Pulmonary artery endothelial cell (primary cell): ENCODE measurements at places on chromosomes 11 and 22.

GRCh38 chr22:45612451-45612901 lies 59.2 kb upstream of the ATXN10 start:
- no peak for DNase-seq

GRCh38 chr22:20438678-20439492 lies 1.3 kb upstream of the SCARF2 start:
- no peak for DNase-seq

DNA sequence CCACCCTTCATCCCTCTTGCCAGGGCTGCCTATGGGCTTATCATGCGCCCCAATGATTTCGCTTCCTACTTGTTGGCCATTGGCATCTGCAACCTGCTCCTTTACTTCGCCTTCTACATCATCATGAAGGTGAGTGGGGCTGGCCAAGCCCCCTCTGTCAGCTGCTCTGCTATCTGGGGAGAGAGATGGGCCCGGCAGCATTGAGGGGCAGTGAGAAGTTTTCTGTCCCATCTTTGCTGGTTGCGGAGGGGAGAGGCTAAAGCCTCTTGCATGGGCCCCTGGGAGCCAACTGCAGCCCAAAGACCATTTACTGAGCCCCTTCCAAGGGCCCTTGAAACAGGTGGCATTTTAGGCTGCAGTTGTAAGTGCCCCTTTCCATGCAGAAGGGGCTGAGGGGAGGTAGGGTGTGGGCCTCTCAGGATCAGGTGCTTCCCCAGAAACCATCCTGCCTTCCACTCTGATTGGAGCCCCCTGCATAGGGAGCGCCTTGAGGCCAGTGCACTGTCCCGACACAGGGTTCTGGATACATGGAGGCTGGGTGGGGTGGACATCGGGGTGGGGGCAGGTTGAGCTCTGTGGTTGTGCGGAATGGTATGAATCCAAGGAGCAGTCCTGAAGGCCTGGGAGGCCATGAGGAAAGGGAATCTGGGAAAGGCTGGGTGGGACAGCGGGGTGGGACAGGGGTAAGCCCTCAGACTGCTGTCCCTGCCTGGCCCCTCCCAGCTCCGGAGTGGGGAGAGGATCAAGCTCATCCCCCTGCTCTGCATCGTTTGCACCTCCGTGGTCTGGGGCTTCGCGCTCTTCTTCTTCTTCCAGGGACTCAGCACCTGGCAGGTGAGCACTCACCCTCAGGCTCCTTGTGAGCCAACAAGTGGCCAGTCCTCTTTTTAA lies 5.8 kb upstream of the TAGLN start:
- no peak for DNase-seq

DNA sequence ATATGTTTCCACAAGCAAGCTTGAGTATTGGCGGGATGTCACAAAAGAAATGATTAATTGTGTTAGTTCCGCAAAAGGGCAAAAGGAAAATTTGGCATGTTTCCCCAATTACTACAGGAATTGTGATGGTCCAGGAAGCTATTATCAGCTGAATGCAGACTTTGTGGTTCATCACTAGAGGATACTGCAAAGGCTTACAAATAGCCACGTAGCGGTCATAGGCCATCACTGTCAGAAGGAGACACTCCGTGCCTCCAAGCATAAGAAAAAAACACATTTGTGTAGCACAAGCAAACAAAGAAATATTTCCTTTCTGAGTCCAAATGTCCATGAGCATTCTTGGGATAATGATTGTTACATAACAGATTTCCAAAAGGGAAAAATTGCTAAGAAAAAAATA lies 1.8 kb downstream of the OR10AG1 start:
- no peak for DNase-seq

- DNase-seq = no peak
Observed at GRCh38 chr11:115170133-115170815, 333.9 kb downstream of the CADM1 start.

DNA sequence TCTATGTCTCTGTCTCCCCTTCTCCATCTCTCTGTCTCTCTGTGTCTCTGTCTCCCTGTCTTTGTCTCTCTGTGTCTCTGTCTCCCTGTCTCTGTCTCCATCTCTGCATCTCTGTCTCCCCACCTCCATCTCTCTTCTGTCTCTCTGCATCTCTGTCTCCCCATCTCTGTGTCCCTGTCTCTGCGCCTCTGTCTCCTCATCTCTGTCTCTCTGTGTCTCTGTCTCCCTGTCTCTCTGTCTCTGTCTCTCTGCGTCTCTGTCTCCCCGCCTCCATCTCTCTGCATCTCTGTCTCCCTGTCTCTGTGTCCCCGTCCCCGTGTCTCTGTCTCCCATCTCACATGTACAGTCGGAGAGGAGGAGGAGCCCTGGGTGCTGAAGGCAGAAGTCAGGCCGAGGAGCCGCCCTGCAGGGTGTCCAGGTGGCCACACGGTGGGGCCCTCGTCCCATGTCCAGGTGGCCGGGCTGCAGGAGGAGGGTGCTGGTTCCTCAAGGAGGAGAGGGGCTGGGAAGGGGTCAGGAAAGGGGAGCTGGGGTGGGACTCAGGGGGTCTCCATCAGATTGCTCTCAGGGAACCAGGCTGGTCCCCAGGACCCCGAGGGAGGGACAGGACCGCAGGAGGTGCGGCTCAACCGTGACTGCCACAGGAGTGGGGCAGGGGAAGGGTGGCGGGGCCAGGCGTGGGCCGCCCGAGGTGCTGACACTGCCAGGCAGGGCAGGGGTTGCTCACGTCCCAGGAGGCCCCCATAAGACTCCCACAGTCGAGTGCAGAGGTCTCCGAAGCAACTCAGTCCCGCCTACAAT lies 25.6 kb upstream of the TH start:
- DNase-seq = no peak

DNA sequence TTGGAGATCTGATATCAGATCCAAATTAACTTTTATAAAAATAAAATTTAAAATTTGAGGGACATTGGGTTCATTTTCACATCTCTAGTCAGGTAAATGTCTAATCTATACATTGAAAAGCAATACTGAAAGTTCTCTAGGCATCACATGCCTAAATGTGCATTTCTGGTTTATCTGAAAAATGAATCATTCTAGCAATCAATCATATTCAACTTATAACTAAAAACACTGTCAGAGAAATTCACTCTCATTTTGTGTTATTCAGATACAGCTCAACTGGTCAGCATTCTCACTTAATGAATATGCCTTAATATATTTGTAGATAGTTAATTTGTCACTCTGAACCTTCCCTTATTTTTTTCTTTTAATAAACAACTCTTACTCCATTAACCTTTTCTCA lies 243.2 kb downstream of the CASP12 start:
- no peak for DNase-seq

DNA sequence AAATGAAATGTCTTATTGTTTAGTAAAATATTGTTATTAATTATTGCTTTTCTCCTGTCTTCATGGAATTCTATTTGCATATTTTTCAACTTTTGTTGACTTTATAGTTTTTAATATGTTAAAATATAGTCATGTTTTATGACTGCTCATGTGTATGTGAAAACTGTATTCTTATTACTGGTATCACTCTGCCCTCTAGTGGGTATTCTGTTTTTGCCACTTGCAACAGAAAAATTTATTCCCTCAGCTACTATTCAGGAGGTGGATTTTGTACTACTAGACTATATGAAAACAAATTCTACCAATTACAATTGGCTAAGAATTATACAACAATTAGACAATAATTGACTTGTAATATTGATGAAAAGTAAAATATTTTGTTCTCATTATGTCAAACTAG lies 45.0 kb downstream of the OR4C6 start:
- no peak for DNase-seq

DNA sequence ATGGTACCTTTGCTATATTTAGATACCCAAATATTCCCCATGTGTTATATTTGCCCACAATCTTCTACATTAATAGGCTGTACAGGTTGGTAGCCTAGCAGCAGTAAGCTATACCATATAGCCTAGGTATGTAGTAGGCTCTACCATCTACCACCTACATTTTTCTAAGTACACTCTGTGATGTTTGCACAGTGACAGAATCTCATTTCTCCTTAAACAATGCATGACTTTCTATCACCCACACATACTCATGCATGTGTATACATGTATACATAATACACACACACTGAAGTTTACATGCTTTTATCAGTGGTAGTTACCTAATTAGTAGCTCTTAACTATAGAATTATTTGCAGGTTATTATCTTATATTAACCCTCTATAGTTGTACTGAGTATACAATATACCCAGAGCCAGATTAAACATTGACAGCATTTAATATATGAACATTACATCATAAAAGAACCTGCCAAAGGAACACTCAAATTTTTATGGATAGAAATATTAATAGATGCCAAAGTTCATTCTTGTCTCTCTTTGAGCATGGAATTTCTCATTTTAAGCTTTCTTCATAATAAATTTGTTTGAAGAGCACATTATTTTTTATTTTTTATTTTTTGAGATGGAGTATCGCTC lies 51.4 kb downstream of the ELP4 start:
- no peak for DNase-seq

DNA sequence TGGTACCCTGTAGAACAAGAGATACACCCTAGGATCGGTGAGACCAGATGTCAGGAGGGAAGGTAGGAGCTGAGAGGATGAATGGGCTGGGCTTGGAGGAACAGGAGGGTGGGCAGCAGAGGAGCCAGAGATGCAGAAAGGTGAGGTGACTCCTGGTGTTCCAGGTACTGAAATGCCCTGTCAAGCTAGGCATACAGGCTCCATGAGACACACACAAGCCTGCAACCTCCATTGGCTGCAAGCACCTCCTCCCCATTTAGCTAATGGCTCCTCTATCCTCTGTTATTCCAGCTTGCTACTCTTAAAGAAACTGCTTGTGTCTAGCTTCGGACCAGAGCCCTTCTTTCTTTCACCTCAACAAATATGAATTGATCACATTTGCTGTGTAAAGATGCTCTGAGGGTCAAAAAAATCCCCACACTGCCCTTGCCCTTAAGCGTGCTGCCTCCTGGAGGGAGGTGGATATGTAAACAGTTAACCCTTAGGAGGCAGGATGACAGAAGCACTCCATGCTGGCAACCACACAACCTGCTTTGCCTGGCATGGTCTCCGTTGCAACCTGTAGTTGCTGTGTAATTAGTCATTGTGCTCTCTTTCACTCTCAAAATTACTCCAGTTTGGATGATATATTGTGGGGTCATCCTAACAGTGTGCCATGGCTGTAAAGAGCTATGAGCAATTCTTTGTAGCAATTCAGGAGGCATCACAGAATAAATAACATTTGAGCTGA lies 156.0 kb downstream of the PKNOX2 start:
- no peak for DNase-seq

DNA sequence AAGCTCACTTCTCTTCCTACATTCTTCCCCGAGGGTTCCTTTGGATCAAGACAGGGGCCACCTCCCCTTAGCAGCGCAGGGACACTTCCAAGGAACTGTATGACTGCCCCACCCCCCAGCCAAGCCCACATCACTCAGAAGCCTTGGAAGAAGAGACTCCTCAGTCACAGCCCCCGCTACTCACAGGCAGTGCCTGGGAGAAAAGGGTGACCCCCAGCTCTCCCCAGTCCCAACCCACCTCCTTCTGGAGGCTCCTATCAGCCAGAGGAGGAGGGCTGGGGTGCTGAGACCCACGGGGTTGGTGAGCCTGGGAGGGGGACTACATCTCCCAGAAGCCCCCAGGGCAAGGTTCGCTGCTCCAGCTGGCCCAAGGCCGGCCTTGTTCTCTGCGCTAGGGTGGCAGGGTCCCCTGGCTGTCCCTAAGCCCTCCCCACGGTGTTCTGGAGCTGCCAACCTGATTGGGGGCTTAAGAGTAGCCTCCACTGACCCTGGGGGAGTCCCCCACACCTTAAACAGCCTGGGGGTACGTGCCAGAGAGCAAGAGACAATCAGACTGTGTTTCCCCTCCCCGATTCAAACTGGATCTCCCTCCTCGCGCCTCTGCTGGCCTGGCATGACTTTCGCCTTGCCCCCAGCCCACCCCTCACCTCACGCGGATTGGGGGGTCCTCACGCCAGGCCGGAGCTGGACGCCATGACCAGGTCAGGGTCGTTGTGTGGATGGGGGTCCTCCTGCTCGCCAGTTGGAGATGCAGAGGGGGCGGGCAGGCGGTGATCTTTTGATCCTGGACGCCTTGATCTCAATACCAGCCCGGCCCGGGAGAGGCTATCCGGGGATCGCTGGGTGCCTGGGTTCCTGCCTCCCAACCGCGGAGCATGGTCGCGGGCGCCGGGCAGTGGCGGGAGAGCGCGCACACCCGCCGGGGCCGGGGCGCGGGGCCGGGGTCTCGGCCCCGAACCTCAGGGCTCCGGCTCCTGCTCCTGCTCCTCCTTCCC lies 838 bp downstream of the BCL9L start:
- DNase-seq = no peak

DNA sequence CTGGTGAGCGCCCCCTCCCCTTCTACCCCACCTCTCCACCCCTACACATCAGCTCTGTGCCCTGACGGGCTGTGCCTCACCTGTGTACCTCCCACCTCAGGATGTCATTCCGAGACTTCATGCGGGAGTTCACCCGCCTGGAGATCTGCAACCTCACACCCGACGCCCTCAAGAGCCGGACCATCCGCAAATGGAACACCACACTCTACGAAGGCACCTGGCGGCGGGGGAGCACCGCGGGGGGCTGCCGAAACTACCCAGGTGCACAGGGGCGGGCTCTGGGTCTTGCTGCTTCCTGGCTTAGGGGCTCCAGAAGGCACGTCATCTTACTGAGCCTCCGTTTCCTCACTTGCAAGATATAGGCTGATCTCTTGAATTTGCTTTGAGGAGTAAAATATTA lies 6.8 kb downstream of the CAPN1 start:
- DNase-seq = no peak

GRCh38 chr11:126163074-126163700 lies 48.3 kb downstream of the RPUSD4 start:
- DNase-seq = no peak

GRCh38 chr11:94519478-94520084 lies 7.3 kb downstream of the C11orf97 start:
- no peak for DNase-seq

DNA sequence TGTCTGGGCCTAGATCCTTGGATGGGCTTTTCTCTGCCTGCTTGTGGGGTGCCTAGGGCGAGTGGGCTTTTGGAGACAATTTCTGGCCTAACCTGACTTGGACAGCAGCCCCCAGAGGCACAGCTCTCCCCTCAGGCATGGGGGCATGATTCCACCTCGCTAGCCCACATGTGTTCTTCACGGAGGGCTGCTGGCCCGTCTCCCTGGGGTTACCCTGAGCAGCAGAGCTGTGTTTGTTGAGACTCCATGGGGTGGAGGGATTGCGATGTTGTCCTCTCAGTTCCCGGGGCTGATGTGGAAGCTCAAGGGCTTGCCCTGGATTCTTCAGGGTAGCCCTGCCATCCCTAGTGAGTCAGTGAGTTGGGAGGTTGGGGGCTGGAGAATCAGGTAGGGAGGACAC lies 2.4 kb upstream of the LRRC75B start:
- no peak for DNase-seq

DNA sequence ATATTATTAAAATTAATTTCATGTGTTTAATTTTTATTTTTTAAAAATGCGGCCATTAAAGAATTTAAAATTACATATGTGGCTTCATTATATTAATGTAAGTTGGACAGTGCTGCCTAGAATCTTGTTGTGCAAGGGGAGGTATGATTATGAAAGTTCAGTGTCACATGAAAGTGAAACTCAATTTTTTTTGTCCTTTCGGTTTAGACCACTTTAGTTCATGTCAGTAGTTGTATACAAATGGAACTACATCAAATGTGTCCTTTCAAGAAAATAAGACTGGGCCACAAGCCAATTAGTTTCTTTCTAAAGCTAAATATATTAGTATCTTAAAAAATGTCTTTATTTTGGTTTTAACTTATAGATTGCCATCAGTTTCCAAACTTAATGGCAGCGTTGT lies 35.7 kb downstream of the TBCEL start:
- no peak for DNase-seq
